ENCODE measurements at places on chromosomes 1 and 21. TPM values are rescaled to one million over a fixed set of nuclear protein-coding genes. Genes with fewer than 3 reads are reported as not detected.

LCE1B gene
- not detected for polyA plus RNA-seq

FGR gene
- 2.5 TPM for polyA plus RNA-seq

SESN2 gene
- polyA plus RNA-seq: 22.7 TPM

FCRL1 gene
- polyA plus RNA-seq: not detected

FCAMR gene
- polyA plus RNA-seq: 34.6 TPM

SH3D21 gene
- 5.7 TPM for polyA plus RNA-seq

ALX3 gene
- polyA plus RNA-seq: not detected

RAB7B gene
- polyA plus RNA-seq: 0.73 TPM

ZMYM4 gene
- polyA plus RNA-seq: 11.2 TPM

AADACL4 gene
- polyA plus RNA-seq: 0.58 TPM

FCN3 gene
- polyA plus RNA-seq: 240 TPM

LCA5L gene
- polyA plus RNA-seq: 3.8 TPM

- no peak for DNase-seq
Measured at GRCh38 chr1:12244078-12244477, 14.2 kb downstream of the VPS13D start.

DNA sequence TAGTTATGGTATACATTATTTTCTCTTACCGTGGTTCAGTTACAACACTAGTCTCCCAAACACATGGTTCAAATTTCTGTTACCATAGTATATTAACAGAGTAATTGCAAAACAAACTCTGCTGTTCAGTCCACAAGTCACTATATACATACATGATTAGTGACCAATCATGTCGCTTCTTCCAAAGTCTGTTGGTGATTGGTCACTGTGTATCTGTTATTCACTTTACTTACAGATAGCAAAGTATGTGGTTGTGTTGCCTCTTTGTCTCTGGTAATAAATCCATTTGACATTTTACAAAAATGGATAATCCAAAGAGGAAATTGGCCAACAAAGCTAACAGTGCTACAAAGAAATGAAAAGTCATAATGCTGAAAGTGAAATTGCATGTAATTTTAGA is 107.2 kb downstream of the RABGAP1L start:
- DNase-seq: no peak

- no peak for DNase-seq
Measured at GRCh38 chr1:16369821-16370220, 2.8 kb downstream of the SZRD1 start.

DNA sequence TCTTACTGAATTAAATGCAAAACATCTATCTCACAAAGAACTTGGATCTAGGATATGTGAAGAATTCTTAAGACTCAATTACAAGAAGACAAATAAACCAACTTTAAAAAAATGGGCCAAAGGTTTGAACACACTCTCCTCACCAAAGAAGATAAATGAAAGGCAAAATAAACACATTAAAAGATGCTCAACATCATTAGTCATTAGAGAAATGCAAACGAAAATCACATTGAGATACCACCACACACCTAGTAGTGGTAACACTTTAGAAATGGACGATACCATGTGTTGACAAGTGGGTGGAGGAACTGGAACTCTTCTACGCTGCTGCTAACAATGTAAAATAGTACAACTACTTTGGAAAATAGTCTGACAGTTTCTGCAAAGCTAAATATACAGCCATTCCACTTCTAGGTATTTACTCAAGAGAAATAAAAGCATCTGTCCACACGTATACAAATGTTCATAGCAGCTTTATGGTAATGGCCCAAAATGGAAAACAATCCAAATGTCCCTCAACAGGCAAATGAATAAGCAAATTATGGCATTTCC is 194.3 kb downstream of the RHOU start:
- DNase-seq: no peak

GRCh38 chr1:204673909-204674649 is 11.5 kb downstream of the LRRN2 start:
- DNase-seq: peak; percentile 74

GRCh38 chr1:241479294-241479693 is 40.3 kb downstream of the FH start:
- no peak for DNase-seq

- DNase-seq: no peak
Measured at GRCh38 chr1:155086856-155087535, 8.4 kb downstream of the EFNA3 start.

DNA sequence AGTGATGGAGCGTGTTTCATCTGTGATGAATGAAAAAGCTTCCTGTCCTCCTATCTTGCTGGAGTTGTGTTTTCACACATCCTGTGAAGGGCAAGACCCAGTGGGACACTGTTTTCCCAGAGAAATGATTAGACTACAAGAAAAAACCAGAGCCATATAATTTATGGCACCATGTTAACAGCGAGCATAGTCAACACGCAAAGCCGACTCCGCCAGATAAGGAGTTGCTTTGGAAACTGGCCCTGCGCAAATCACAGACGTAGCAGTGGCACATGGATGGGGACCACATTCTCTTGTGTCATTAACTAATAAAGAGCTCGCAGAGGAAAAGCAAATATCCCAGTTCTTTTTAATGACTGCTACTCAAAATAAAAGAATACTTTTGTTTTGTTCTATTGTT is 471.2 kb upstream of the RUNX1 start:
- no peak for DNase-seq

- no peak for DNase-seq
Measured at GRCh38 chr1:30756206-30756544, 1.4 kb downstream of the LAPTM5 start.

Measured in kidney (tissue), 22 donors.